ENCODE measurements at places on chromosomes 2 and 18. TPM values are rescaled to one million over a fixed set of nuclear protein-coding genes. Genes with fewer than 3 reads are reported as not detected.

DNA sequence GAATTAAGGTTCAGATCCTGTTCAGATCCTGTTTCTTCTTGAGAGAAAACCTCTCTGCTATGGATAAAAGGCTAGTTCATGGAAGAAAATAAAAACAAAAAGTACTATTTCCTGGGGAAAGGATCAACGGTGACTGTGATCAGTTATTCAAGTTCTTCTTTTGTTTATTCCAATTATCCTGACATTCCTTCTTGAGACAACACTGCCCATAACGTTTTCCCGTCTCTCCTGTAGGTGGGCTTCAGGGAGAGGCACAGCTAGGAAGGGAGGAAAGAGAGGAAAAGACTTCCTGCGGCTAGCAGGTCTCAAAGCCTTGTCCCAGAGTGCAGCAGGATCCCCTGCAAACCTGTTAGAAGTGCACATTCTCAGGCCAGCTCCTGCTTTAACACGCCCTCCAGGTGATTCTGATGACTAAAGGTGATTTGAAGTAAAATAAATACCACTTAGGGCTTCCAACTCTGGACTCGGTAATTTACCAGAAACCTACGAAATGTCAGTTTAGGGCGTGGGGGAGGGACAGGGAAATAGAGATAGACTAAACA lies 4.5 kb upstream of the FHL2 start:
- no peak overlapping the region for H3K4me3 ChIP-seq
- H3K36me3 ChIP-seq = no peaks in the 10 kb centered on the region
- H3K27ac ChIP-seq = peak overlapping the region; percentile 67
- peaks cover 16% of the 10 kb centered on the region for H3K27me3 ChIP-seq

- H3K4me1 ChIP-seq = peaks cover 7% of the 10 kb centered on the region
- no peak for DNase-seq
- H3K36me3 ChIP-seq = no peaks in the 10 kb centered on the region
Measured at GRCh38 chr2:182618672-182619079, 97.4 kb upstream of the DNAJC10 start.

- H3K27me3 ChIP-seq = no peaks in the 10 kb centered on the region
- no peaks in the 10 kb centered on the region for H3K36me3 ChIP-seq
- no peak for DNase-seq
- no peak overlapping the region for H3K27ac ChIP-seq
- no peak overlapping the region for H3K4me3 ChIP-seq
Measured at GRCh38 chr2:55084641-55085040, 34.4 kb upstream of the RTN4 start.

GRCh38 chr2:86557836-86558235 lies 5.4 kb downstream of the CHMP3 start:
- no peak overlapping the region for H3K27ac ChIP-seq
- no peaks in the 10 kb centered on the region for H3K27me3 ChIP-seq
- peaks cover 4% of the 10 kb centered on the region for H3K4me1 ChIP-seq
- H3K36me3 ChIP-seq = peaks cover 5% of the 10 kb centered on the region
- no peak for DNase-seq

SPATA3 gene
- not detected for total RNA-seq

GRCh38 chr18:73774811-73775509 lies 372.7 kb downstream of the FBXO15 start:
- peak; percentile 40 for DNase-seq
- no peaks in the 10 kb centered on the region for H3K36me3 ChIP-seq
- H3K4me1 ChIP-seq = peaks cover 3% of the 10 kb centered on the region

DNA sequence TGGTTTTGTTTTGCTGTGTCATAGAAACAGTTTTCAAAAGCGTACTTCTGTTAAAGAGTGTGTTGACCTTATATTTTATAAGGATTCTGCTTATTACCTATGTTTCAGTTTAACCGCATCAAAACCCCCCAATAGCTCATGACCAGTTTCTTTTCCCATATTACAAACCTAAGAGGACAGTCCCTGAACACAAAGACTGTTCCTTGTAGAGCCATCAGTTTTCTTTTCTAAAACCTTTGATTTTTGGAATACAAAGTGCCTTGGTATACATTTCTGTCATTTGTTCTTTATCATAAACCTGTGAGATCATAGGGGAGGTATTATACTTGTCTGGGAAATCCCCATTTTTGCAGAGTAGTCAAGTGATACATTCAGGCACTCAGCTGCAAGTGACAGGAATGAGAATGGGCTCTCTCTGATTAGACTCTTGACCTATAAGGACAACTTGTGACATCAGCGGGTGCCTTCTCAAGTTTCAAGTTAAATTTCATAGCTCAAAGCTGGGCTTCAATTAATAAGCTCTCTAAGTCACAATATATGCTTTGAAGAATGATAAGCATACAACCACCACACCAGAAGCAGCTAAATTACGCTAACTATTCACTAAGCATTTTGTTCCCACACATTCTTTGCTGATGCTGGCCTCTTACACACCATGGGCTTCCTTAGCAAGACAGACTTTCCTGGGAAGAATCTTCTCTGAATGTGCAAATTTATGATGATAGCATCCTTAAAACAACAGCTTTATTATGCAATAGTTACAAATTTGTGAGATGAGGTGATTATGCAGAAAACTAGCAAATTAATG lies 97.5 kb upstream of the CD302 start:
- H3K27me3 ChIP-seq = no peaks in the 10 kb centered on the region
- no peaks in the 10 kb centered on the region for H3K36me3 ChIP-seq
- no peak for DNase-seq
- H3K27ac ChIP-seq = no peak overlapping the region
- no peak overlapping the region for H3K4me3 ChIP-seq
- H3K4me1 ChIP-seq = no peaks in the 10 kb centered on the region

RNF125 gene
- 2.2 TPM for total RNA-seq

DNA sequence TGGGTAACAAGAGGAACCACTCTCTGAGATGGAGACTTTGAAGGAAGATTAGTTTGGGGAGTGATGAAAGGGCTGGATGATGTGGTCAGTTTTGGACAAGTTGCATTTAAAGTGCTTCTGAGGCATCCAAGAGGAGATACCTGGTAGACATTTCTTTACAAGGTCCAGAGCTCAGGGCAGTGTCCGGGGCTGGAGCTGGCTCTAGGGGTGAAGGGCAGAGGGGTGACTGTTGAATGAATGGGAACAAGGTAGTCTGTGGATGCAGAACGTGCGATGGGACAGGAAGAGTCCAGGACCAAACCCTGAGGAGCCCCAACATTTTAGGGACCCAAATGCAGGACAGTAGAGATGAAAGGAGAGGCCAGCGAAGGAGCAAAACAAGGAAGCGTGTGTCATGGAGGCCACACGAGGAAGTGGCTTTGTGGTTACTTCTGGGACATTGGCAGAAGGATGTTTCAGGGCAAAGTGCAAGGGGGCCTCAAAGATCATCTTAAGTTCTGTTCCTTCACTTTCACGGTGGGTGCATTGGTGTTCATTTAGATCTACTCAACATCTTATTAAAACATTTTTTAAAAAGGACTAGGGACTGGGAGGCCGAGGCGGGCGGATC lies 13.6 kb upstream of the GPR35 start:
- no peak overlapping the region for H3K27ac ChIP-seq
- H3K4me1 ChIP-seq = no peaks in the 10 kb centered on the region
- no peaks in the 10 kb centered on the region for H3K27me3 ChIP-seq
- peak; percentile 9 for DNase-seq

- DNase-seq = no peak
- H3K4me3 ChIP-seq = no peak overlapping the region
- H3K27ac ChIP-seq = no peak overlapping the region
- H3K27me3 ChIP-seq = no peaks in the 10 kb centered on the region
- no peaks in the 10 kb centered on the region for H3K36me3 ChIP-seq
- no peaks in the 10 kb centered on the region for H3K4me1 ChIP-seq
Measured at GRCh38 chr2:112153501-112153900, 15.3 kb downstream of the FBLN7 start.

GRCh38 chr2:109433926-109434325 lies 179.8 kb downstream of the SEPTIN10 start:
- peak; percentile 50 for DNase-seq
- H3K36me3 ChIP-seq = no peaks in the 10 kb centered on the region
- H3K27ac ChIP-seq = no peak overlapping the region
- H3K27me3 ChIP-seq = no peaks in the 10 kb centered on the region
- H3K4me1 ChIP-seq = peaks cover 17% of the 10 kb centered on the region

DNA sequence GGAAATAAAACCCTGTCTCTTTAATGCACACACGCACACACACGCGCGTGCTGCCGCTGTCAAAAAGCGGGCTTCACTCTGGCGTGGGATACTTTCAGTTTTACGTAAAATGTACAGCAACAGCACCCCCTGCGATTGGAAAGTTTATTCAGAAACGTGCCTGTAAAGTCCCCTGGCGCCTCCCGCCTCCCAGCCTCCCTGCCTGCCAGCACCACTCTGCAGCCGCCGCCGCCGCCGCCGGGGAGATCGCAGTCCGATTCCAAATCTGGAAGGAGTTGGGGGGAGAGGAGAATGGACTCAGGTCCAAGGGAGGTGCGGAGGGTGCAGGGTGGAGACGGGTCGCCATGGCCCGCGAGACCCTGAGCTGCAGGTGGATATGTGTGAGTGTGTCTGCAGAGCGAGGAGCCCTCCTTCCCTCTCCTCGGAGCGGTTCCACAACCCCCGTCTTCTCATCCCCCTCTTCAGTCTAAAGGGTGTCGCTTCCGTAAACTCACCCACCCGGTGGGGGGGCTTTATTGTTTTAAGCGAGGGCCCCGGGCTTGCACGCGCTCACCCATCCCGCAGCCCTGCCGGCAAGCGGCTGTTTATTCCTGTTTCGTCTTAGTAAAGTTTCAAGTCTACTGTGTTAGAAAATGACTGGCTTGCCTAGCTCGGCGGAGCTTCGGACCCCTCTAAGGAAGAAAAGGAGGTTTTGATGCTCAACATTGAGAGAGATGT lies 1.8 kb upstream of the BCL11A start:
- peaks cover 21% of the 10 kb centered on the region for H3K4me1 ChIP-seq
- H3K27me3 ChIP-seq = peaks cover 17% of the 10 kb centered on the region
- H3K4me3 ChIP-seq = peak overlapping the region; percentile 75
- peak; percentile 73 for DNase-seq
- no peaks in the 10 kb centered on the region for H3K36me3 ChIP-seq
- peak overlapping the region; percentile 70 for H3K27ac ChIP-seq

BCL2 gene
- 8.9 TPM for total RNA-seq

GRCh38 chr2:108640731-108641130 lies 78.6 kb upstream of the RANBP2 start:
- H3K4me3 ChIP-seq = no peak overlapping the region
- no peaks in the 10 kb centered on the region for H3K27me3 ChIP-seq
- no peak for DNase-seq
- H3K4me1 ChIP-seq = peaks cover 70% of the 10 kb centered on the region
- H3K27ac ChIP-seq = peak overlapping the region; percentile 55
- H3K36me3 ChIP-seq = no peaks in the 10 kb centered on the region

DNA sequence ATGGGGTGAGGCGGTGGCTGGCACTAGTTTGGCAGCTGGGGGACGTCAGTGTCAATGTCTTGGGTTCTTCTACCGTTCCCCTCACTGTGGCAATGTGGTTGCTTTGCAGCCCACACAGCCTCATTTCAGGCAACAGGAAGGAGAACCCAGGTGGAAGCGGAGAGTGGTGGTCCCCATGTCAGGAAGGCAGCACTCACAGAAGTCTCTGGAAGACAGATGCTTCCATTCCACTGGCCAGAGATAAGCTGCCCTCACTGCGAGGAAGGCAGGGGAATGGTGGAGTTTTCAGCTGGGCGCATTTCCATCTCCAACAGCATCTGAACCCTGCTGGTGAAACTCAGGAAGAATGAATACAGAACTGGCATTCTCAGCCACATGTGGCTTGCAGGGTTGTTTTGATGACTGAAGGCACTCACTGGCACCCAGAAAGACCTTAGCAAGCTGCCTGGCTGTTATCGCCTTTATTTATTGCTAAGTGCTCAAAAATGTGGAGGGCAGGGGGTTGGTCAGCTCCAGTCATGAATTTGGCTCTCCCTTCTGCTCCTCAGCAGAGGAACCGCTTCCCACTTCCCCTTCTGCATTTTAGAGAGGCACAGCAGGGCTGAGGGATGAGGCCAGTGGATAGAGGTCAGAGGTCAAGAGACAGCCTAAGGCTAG lies 19.4 kb downstream of the KCNIP3 start:
- H3K27me3 ChIP-seq = no peaks in the 10 kb centered on the region
- DNase-seq = no peak
- no peak overlapping the region for H3K4me3 ChIP-seq
- H3K27ac ChIP-seq = no peak overlapping the region

ARHGAP28 gene
- 4.1 TPM for total RNA-seq

GRCh38 chr18:33828949-33829348 lies 250.9 kb downstream of the ASXL3 start:
- no peak for DNase-seq
- H3K36me3 ChIP-seq = no peaks in the 10 kb centered on the region
- no peak overlapping the region for H3K4me3 ChIP-seq
- H3K27me3 ChIP-seq = no peaks in the 10 kb centered on the region

All from heart left ventricle (tissue), 16 donors.